ENCODE measurements at places on chromosomes 12 and 14.
A peak's percentile ranks its signal among the peaks of the same experiment; 100 is the strongest.

- no peak for DNase-seq
Observed at GRCh38 chr12:95164656-95165055, 52.6 kb downstream of the FGD6 start.

GRCh38 chr12:13794706-13795105 lies 186.7 kb downstream of the GRIN2B start:
- no peak for DNase-seq

GRCh38 chr12:104223712-104224111 lies 8.1 kb downstream of the TXNRD1 start:
- DNase-seq = no peak

- DNase-seq = peak; percentile 68
Observed at GRCh38 chr14:99256483-99256874, 15.5 kb downstream of the BCL11B start.

- no peak for DNase-seq
Observed at GRCh38 chr12:124487066-124487833, 80.2 kb downstream of the NCOR2 start.

- no peak for DNase-seq
Observed at GRCh38 chr12:3193131-3193530, 116.0 kb downstream of the TSPAN9 start.

GRCh38 chr14:102213984-102214658 lies 74.4 kb downstream of the WDR20 start:
- DNase-seq = no peak

All from activated CD8-positive, alpha-beta memory T cell treated with anti-CD3 and anti-CD28 coated beads for 24 hours (primary cell).